ENCODE measurements at places on chromosomes 16 and 17.

DNA sequence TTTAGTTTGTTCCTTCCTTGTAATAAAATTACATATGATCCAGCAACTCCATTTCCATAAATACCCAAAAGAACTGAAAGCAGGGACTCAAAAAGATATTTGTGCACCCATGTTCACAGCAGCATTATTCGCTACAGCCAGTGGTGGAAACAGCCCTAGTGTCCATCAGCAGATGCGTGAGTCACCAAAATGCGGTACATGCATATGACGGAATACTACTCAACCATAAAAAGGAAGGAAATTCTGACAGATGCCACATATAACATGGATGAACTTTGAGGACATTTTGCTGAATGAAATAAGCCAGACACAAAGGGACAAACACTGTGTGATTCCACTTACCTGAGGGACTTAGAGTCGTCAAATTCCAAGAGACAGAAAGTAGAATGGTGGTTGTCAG is 9.1 kb upstream of the SLC47A2 start:
- DNase-seq, result no peak

DNA sequence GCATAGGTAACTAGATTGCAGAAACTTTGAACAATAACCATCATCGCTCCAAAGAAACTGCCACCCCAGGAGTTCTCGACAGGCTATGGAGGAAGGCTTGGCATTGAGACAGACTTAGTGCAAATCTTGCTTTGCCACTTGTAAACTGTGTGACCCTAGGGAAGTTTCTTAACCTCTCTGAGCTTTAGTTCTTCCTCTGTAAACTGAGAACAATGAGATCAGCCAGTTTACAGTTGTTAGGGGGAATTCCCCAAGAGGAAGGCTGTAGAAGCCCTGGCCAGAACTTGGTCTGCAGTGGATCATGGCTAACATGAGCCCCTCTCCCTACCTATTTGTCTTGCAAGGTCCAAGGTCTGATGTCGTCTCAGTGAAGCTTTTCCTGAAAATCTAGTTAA is 78.9 kb downstream of the NT5M start:
- no peak for DNase-seq

DNA sequence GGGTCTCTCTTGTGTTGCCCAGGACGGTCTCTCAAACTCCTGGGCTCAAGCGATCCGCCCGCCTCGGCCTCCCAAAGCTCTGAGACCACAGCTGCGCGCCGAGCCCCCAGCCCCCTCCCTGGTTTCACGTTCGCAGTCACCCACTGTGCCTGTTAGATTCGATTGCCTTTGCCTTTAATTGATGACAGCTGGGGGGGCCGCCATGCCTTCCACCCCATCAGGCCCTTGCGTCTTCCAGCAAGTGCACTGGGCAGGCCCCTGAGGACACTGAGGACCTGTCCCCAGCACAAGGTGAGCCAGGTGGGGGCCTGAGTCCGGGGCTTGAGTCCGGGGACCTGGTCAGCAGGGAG is 3.3 kb downstream of the IGFALS start:
- DNase-seq, result no peak

GRCh38 chr16:55835581-55835980 is 2.7 kb upstream of the CES1 start:
- DNase-seq, result no peak

Data from central memory CD8-positive, alpha-beta T cell (primary cell).